ENCODE measurements at places on chromosomes 2 and 18.
A peak's percentile ranks its signal among the peaks of the same experiment; 100 is the strongest.

GRCh38 chr2:197378494-197379307, 56.1 kb downstream of the SF3B1 start:
- DNase-seq: peak; percentile 60

- no peak for DNase-seq
Observed at GRCh38 chr2:148554459-148555247, 89.9 kb upstream of the EPC2 start.

DNA sequence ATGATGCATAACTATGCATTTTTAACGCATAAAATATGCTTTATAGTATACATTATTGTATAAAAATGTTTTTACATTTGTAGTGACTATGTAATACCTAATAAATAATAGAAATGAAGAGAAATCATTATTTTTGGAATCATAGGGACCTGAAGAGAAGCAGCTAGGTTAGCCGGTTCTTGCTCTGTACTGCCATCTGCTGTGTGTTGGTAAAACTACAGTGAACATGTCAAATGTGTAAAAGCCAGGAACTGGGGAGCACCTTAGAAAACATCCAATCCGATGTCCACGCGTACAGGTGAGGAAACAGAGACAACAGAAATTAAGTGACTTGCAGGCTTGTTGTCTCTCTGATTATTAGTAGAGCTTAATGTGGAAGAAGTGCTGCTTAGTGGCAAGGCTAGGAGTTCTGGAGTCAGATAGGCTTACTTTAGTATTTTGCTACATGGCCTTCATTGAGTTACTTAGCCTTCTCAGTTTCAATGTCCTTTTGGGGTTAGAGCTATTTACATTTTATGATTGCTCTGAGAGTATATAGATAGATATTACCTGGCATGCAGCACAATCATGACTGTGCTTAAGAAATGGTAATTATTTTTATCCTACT, 386.5 kb downstream of the DLGAP1 start:
- peak; percentile 13 for DNase-seq

DNA sequence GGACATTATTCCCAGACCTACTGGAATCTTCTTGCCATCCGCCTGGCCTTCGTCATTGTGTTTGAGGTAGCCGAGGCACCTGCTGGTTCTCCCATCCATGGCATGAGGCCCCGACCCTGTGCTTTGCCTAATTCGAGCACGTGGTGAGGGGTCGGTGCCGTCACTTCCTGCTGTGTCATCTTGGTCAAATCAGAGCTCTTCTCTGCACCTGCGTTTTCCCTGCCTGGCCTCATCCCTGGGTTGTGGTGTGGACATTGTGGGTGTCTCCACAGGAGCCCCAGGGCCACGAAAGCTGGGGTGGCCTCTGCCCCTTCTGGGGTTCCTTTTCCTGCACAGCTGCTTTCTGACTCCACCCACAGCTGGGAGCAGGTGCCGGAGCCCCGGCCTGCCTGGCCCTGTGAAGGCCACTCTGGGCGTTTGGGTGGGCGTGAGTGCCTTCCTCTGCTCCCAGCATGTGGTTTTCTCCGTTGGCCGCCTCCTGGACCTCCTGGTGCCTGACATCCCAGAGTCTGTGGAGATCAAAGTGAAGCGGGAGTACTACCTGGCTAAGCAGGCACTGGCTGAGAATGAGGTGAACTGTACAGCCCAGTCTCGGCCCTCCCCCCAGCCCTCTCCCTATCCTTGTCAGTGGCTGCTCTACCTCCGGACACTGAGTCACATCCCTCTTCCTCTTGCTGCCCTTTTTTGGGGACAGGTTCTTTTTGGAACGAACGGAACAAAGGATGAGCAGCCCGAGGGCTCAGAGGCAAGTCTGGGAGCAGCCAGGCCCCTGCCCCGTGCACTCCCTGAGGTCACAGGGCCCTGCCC, 34.9 kb downstream of the ANO7 start:
- DNase-seq: no peak

- DNase-seq: peak; percentile 47
Observed at GRCh38 chr18:75207310-75208154, 1.4 kb downstream of the PTGR3 start.

DNA sequence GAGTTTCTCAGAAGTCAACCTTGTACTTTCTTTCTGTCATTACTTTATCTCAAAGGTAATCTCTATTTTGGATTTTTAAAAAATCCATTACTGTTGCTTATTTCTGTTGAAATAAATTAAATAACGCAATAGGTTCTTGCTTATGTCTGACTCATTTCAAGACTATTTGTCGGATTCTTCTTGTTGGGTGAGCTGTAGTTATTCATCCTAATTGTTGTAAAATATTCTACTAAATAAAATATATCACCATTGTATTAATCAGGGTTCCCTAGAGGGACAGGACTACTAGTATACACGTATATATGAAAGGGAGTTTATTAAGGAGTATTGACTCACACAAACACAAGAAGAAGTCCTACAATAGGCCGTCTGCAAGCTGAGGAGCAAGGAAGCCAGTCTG, 403.9 kb upstream of the CYRIA start:
- DNase-seq: no peak

- no peak for DNase-seq
Observed at GRCh38 chr2:174952607-174953006, 52.6 kb downstream of the CHN1 start.

- DNase-seq: no peak
Observed at GRCh38 chr18:12239431-12239830, 14.7 kb upstream of the CIDEA start.

DNA sequence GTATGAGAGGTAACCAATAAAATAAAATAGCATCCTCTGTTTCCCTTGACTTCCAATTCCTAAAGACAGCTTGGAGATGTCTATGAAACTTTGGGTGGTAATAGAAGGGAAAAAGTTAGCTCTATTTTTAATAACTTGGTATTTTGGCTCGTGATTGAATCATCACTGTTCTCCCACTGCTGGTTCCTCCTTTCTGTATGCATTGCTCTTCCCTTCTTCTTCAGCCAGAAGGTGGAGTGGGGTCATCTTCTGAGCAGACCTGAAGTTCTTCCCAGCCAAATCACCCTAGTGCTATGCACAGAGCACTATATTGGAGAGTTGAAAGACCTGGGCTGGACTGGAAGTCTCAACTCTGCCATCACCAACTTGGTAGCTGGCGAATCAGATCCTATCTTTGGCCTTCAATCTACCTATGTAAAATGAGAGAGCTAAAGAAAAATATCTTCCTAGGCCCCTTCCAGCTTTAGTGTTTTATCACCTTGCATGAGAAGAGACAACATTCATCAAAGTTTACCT, 54.1 kb downstream of the CPO start:
- no peak for DNase-seq

DNA sequence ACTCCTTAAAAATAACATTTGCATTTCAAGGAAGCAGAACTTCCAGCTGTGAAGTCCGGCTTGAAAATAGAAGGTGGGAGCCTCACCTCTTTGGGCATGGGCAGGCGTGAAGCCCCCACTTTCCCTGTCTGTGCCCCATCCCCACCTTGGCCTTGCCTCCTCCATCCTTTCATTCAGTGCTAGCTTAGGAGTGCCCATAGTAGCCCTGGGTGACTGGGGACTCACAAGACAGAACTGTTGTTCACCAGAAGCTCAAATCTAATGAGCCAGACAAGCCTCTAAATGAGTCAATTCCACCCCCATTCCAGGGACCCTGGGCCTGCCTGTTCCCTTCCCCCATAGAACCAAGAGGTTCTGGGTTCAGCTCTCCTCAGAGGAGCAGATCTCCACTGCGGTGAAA, 20.0 kb downstream of the SPATA3 start:
- DNase-seq: no peak

GRCh38 chr2:100948942-100949811, 52.9 kb upstream of the RPL31 start:
- DNase-seq: no peak

GRCh38 chr18:13270279-13270855, 51.8 kb downstream of the LDLRAD4 start:
- DNase-seq: no peak

DNA sequence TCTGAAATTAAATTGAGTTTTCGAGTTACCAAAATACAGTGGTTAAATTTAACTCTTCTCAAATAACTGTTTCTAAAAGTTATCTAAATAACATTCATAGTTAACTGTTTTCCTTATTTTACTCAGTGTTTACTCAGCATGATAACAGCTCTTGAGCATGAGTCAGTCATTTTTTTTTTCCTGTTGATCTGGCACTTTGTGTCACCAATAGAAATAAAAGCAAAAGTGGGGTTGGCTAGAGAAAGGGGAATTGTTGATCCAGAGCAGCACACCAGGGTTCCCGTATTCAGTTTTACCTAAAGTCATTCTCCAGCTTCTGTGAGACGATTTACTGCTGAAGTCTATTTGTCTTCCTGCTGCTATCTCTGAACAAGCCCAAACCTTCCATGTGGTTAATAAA, 851.6 kb downstream of the DCC start:
- DNase-seq: no peak

DNA sequence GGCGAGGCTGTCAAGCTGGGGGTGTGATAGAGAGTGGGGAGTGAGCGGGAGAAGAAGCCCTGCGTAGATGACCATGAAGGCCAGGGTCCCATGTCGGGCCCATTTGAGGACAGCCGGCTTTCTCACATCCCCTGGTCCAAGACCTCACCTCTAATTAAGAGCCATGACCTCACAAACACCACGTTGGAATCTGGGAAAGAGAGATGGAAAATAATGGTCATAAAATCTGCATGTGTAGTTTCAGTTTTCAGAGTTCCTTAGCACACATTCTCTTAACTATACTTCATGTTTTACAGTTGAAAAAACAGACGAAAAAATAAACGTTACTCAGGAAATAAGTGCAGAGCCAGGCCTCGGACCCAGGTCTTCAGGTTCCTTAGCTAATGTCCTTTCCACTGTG, 244.8 kb upstream of the SIX2 start:
- DNase-seq: no peak

GRCh38 chr2:6452702-6453481, 412.8 kb downstream of the CMPK2 start:
- DNase-seq: no peak

- DNase-seq: no peak
Observed at GRCh38 chr2:33788044-33788443, 188.9 kb upstream of the FAM98A start.
